ENCODE measurements at places on chromosomes 6 and 20.

- no peak for DNase-seq
- H3K4me1 ChIP-seq: no peaks in the 10 kb centered on the region
- H3K27me3 ChIP-seq: peaks cover 5% of the 10 kb centered on the region
These were observed 77.9 kb downstream of the SMOC2 start for GRCh38 chr6:168518867-168519266.

DNA sequence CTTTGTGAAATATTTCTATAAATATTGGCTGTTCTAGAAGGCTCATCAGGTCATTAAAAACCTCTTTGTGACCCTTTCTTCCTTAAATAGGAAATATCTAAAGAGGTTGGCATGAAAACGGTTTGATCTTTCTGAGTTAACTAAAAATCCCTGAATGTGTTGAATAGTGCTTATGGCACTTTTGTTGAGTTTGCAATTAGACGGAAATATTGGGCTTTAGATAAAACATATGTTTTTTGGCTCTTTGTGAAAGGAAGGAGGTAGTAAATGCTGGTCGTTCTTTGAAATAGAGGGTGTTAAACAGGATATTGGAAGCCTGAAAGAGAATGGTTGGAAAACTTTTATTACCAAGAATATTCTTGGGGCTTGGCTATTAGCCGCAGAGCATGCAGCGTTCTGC, 163.0 kb downstream of the ARID1B start:
- no peak overlapping the region for H3K27ac ChIP-seq
- H3K36me3 ChIP-seq: no peaks in the 10 kb centered on the region
- H3K4me1 ChIP-seq: no peaks in the 10 kb centered on the region
- H3K4me3 ChIP-seq: no peak overlapping the region
- DNase-seq: no peak

DNA sequence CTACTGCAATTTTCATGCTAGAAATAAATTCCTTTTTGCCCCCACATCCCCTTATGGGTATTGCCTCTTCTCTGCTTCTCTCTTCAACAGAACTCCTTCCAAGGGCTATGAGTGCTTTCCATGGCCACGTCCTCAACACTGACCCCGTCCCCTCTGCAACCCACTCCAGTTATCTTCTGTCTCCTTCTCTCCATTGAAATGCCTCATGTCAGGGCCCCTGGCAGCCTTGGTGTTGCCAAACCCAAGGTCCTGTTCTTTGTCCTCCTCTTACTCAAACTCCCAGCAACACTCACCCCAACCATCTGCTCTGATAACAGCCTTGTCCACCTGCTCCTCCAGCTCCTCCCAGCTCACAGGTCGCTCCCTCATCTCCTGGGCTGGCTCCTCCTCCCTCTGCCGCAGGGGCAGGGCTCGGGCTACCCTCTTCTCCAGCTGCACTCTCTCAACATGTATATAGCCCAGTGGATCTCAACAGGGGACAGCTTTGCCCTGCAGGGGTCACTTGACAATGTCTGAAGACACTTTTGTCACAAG, 196.1 kb upstream of the QKI start:
- H3K27me3 ChIP-seq: no peaks in the 10 kb centered on the region
- H3K36me3 ChIP-seq: no peaks in the 10 kb centered on the region
- DNase-seq: no peak
- H3K27ac ChIP-seq: no peak overlapping the region

- no peak for DNase-seq
- no peaks in the 10 kb centered on the region for H3K4me1 ChIP-seq
- no peak overlapping the region for H3K27ac ChIP-seq
- H3K36me3 ChIP-seq: no peaks in the 10 kb centered on the region
- H3K4me3 ChIP-seq: no peak overlapping the region
These were observed 140.6 kb upstream of the PHACTR1 start for GRCh38 chr6:12575961-12576360.

GRCh38 chr20:2153326-2153725, 51.7 kb downstream of the STK35 start:
- no peaks in the 10 kb centered on the region for H3K27me3 ChIP-seq
- no peak overlapping the region for H3K27ac ChIP-seq
- H3K4me1 ChIP-seq: no peaks in the 10 kb centered on the region
- H3K36me3 ChIP-seq: no peaks in the 10 kb centered on the region

All from T-cell (primary cell).